ENCODE measurements at places on chromosomes 7 and 10. TPM values are rescaled to one million over a fixed set of nuclear protein-coding genes. Genes with fewer than 3 reads are reported as not detected.

The VSIR gene
- total RNA-seq = 10.7 TPM

The GPER1 gene
- 1.1 TPM for total RNA-seq

The ZC3HAV1L gene
- total RNA-seq = 11.1 TPM

The CYP2C19 gene
- total RNA-seq = not detected

The CXCL12 gene
- total RNA-seq = 7.1 TPM

The SAMD9L gene
- total RNA-seq = 6.9 TPM

The PHKG1 gene
- total RNA-seq = 0.20 TPM

The SORBS1 gene
- 1.1 TPM for total RNA-seq

The CLDN4 gene
- total RNA-seq = not detected

The LRRN3 gene
- total RNA-seq = not detected

The ANK3 gene
- under 0.01 TPM for total RNA-seq

The CRPPA gene
- 1.3 TPM for total RNA-seq

The LMTK2 gene
- 7.1 TPM for total RNA-seq

The RBP3 gene
- total RNA-seq = not detected

The RUFY2 gene
- total RNA-seq = 14.4 TPM

The ZNF804B gene
- total RNA-seq = not detected

The SOSTDC1 gene
- not detected for total RNA-seq

The CCNJ gene
- total RNA-seq = 41.7 TPM

The PSD gene
- total RNA-seq = 0.60 TPM

The CDHR3 gene
- total RNA-seq = 0.60 TPM

The CUZD1 gene
- total RNA-seq = 0.20 TPM

The CCL26 gene
- not detected for total RNA-seq

The MSANTD7 gene
- 11.6 TPM for total RNA-seq

The ELN gene
- 15.5 TPM for total RNA-seq

The FKBP6 gene
- not detected for total RNA-seq

The TFPI2 gene
- 139 TPM for total RNA-seq

The CPVL gene
- total RNA-seq = 0.22 TPM

The CYP2E1 gene
- not detected for total RNA-seq

The CH25H gene
- total RNA-seq = 4.4 TPM

The ZNF92 gene
- 2.8 TPM for total RNA-seq

The LIPM gene
- not detected for total RNA-seq

The ZNF853 gene
- total RNA-seq = 4.8 TPM

The GPR158 gene
- total RNA-seq = not detected

The HBP1 gene
- 131 TPM for total RNA-seq

The CCDC6 gene
- total RNA-seq = 12.7 TPM

The SLC13A1 gene
- not detected for total RNA-seq

The ALOX5 gene
- total RNA-seq = not detected

The TMEM229A gene
- not detected for total RNA-seq
